ENCODE measurements at places on chromosomes 16 and 17. TPM values are rescaled to one million over a fixed set of nuclear protein-coding genes. Genes with fewer than 3 reads are reported as not detected.

NXPH3 gene
- total RNA-seq = 0.63 TPM

C16orf74 gene
- total RNA-seq = 22.8 TPM

CCL8 gene
- not detected for total RNA-seq

CCL23 gene
- total RNA-seq = not detected

PIRT gene
- not detected for total RNA-seq

PNMT gene
- total RNA-seq = not detected

TNP2 gene
- not detected for total RNA-seq

RDM1 gene
- 0.47 TPM for total RNA-seq

CDK5R1 gene
- 3.5 TPM for total RNA-seq

NTN1 gene
- total RNA-seq = 0.82 TPM

ZNF629 gene
- total RNA-seq = 17.5 TPM

CIBAR2 gene
- total RNA-seq = not detected

GINS2 gene
- 6.1 TPM for total RNA-seq
